ENCODE measurements at places on chromosomes 7 and 10. TPM values are rescaled to one million over a fixed set of nuclear protein-coding genes. Genes with fewer than 3 reads are reported as not detected.

DNA sequence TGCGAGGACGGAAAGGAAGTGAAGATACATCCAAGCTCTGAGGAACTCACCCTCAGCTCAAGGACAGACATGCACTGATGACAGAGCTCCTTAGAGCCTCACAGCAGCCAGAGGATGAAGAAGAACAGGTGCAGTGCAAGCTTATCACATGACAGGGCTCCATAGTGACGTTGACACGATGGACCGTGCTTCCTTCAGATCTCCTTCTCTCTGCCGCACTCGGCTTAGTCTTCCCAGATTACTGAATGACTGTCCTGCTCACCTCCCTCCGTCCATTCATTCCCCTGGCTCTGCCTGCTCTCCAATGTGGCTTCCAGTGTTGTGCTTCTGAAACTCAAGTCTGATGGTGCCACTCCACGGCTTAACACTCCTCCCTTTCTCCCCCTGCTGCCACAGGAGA is 161.5 kb upstream of the PFKP start:
- DNase-seq: no peak
- H3K27me3 ChIP-seq: no peaks in the 10 kb centered on the region
- H3K27ac ChIP-seq: no peak overlapping the region
- no peak overlapping the region for H3K4me3 ChIP-seq
- H3K36me3 ChIP-seq: no peaks in the 10 kb centered on the region
- H3K4me1 ChIP-seq: no peaks in the 10 kb centered on the region

DNA sequence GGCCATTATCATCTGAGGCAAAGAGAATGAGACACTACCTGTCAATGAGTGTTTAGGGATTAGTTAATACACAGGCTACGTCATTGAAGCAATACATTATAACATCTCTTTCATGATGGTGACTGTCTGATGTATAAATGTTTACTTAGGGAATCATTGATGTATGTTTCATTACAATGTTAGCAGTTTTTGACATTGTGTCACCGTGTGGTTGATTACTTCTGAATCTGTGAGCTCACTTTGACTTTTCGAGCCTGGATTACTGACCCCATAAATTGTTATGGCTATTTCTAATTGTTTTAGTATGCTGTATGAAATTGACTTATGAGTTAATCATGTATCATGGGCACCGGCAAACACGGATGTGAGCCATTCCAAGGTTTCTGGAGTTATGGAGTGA is 494.0 kb downstream of the MAGI2 start:
- DNase-seq: no peak
- no peak overlapping the region for H3K27ac ChIP-seq
- no peak overlapping the region for H3K4me3 ChIP-seq
- no peaks in the 10 kb centered on the region for H3K4me1 ChIP-seq
- no peaks in the 10 kb centered on the region for H3K27me3 ChIP-seq

- no peak for DNase-seq
- no peaks in the 10 kb centered on the region for H3K27me3 ChIP-seq
- no peak overlapping the region for H3K27ac ChIP-seq
- H3K4me1 ChIP-seq: no peaks in the 10 kb centered on the region
Measured at GRCh38 chr10:132373241-132373955, 23.6 kb upstream of the PWWP2B start.

GRCh38 chr7:113996405-113996804 is 77.6 kb upstream of the PPP1R3A start:
- H3K27me3 ChIP-seq: no peaks in the 10 kb centered on the region
- no peak overlapping the region for H3K27ac ChIP-seq
- H3K4me1 ChIP-seq: no peaks in the 10 kb centered on the region

DNA sequence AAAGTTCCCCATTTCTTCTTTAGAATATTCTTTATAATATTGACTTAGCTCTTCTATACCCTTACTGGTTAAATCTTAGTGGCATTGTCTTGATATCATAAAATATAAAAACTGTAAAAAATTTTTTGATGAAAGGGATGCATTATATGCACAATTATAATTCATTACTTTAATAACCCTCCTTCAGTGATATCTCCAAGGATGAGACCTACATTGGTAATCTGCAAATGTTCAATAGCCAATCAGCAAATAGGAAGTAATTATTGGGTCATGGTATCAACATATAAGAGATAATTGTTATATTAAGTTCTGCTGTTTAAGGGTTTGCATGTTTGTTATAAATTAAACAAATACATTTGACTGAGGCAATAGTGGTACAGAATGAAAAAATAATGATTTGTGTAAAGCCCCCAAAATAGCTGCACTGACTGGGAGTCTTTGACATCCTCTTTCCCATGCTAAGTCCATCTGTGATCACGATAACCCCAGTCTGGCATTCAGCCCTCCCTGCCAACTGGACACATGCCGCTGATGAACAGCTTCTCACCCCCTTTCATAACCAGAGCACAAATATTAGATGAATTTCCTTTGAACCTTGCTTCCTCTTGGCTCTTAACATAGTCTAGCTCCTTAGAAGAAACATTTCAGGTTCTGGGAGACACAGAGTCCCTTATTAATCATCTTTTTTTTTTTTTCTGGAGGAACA is 169.5 kb downstream of the CPED1 start:
- no peak overlapping the region for H3K27ac ChIP-seq
- H3K27me3 ChIP-seq: no peaks in the 10 kb centered on the region
- no peak for DNase-seq
- H3K4me1 ChIP-seq: no peaks in the 10 kb centered on the region
- H3K4me3 ChIP-seq: no peak overlapping the region
- H3K36me3 ChIP-seq: no peaks in the 10 kb centered on the region

- DNase-seq: no peak
- no peak overlapping the region for H3K27ac ChIP-seq
- H3K27me3 ChIP-seq: no peaks in the 10 kb centered on the region
- no peaks in the 10 kb centered on the region for H3K36me3 ChIP-seq
- H3K4me3 ChIP-seq: no peak overlapping the region
- H3K4me1 ChIP-seq: no peaks in the 10 kb centered on the region
Measured at GRCh38 chr7:51198654-51199053, 118.0 kb downstream of the COBL start.

- H3K4me3 ChIP-seq: no peak overlapping the region
- peaks cover 9% of the 10 kb centered on the region for H3K4me1 ChIP-seq
- H3K27me3 ChIP-seq: no peaks in the 10 kb centered on the region
- no peak for DNase-seq
Measured at GRCh38 chr10:60425392-60426110, 35.9 kb upstream of the ANK3 start.

GRCh38 chr7:80264769-80265495 is 130.3 kb downstream of the GNAI1 start:
- H3K36me3 ChIP-seq: no peaks in the 10 kb centered on the region
- no peak overlapping the region for H3K4me3 ChIP-seq
- DNase-seq: no peak
- no peaks in the 10 kb centered on the region for H3K4me1 ChIP-seq

MRC1 gene
- total RNA-seq: 0.15 TPM

IKZF1 gene
- total RNA-seq: 3.7 TPM

C7orf57 gene
- total RNA-seq: not detected

IL15RA gene
- 1.7 TPM for total RNA-seq

TPK1 gene
- 1.8 TPM for total RNA-seq
